ENCODE measurements at places on chromosomes 2 and 18.

DNA sequence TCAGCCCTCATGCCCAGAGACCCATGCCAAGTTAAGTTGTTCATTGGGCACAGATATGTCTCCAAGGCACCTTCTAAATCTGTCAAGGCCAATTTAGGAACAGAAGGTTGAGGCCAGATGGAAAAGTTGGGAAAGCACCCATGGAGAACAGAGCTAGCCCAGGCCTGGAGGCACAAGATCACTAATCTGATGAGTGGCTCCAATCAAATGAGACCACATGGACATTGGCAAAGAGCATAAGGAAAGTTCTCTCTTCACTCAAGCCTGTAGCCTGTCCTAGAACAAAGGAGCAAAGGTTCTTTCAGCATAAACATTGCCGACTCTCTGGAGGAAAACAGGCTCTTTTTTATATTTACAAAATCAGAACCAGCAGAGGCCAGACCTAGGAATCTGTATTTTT lies 154.8 kb downstream of the RNF152 start:
- no peak for DNase-seq

DNA sequence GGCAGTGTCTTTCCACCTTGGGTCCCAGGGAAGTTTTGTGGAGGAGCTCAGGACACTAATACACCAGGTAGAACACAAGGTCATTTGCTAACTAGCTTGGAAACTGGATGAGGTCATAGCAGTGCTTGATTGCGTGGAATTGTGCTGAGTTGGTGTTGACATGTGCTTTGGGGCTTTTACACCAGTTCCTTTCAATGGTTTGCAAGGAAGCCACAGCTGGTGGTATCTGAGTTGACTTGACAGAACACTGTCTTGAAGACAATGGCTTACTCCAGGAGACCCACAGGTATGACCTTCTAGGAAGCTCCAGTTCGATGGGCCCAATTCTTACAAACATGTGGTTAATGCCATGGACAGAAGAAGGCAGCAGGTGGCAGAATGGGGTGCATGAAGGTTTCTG lies 5.9 kb downstream of the CTLA4 start:
- DNase-seq: no peak

DNA sequence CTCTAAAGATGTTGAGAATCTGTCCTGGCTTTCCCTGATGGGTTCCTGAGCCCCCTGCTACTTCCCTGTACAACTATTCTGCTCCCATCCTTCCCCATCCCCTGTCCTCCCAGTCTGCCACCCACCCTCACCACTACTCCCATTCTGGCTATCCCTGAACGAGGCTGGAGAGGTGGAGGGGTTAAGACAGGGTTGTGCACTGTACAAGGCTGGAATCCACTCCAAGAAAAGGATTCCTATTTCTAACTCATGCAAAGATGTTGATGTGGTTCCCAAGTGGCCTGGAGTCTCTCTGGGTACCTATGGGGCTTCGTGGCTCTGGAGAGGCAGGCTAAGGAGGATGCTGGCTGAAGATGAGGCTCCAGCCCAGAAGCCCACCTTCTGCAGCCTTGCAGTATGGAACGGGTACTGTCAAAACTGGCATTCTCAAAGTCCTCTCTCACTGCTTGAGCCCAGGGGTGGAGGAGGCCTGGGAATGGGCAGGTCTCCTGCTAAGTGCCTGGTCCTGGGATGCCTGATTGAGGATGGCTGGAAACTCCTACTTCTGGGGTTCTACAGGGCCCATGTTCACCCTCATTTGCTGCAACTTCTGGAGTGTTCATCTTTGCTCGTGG lies 1.3 kb upstream of the FEV start:
- DNase-seq: no peak

DNA sequence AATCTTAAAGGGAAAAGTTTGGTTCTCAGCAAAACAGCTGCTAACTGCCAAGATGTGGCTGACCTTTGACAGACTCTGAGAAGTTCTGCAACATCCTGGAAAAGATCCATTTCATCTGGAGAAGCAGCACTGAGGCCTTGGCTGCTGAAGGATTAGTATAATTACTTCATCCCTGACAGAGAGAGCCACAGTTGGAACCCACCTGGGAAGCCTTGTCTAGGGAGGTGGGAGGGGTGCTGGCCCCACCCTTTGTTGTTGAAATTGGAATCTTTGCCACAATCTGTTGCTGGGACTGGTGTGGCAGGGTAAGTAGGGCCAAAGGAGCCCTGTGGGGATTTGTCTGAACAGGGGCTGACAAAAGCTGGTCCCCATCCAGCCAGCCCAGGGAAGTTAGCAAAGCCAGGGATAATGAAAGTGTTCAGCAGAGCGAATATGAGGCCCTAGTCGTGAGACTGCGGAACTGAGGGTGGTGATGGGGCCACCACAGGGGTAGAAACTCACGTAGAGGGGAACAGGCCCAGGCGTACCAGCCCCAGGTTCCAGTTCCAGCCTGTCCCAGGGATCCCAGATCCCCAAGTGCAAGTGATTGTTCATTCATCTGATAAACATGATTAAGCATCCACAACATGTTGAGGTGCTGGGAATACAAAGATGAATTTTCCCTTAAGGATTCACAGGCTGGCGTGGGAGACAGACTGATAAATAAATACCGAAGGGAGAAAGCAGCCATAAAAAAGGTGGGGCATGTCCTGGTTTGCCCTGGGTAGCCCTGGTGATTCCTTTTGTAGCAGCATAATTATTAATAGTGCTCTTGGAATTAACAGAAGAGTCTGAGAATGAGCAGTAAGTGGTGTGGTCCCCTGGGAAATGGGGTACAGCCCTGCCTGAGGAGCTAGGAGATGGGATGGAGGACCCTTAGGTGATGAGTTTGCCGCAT lies 60.0 kb downstream of the MYO1B start:
- no peak for DNase-seq

DNA sequence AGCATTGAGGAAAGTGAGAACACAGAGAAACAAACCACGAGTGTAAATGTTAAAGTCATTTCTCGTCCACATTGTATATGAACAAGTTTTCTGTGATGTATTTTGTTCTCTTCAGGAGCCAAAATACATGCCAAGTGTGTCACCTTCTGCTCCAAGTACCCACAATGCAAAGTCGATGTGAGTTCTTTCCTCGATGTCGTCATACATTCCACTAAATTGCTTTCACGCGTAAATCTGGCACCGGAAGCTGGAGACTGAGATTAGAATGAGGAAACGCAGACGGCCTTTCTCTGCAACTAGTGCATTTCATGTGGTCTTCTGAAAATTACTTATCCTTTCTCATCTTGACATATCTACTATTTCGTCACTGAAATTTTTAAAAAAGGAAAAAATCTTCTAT lies 118.5 kb upstream of the SALL3 start:
- DNase-seq: no peak

DNA sequence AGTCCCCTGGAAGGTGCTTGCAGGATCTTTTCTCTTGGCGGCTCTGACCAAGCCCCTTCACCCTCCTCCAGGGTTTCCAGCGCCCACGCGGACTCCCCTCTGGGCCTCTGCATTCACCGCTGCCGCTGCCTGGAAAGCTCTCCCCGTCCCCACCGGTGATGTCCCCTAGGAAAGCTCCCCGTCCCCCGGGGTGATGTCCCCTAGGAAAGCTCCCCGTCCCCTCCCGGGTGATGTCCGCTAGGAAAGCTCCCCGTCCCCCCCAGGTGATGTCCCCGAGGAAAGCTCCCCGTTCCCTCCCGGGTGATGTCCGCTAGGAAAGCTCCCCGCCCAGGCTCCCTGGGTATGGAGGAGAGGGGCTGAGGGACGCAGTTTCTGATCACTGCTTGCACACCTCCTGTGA lies 27.9 kb downstream of the ZAP70 start:
- no peak for DNase-seq
